Activated CD4-positive, alpha-beta T cell treated with anti-CD3 and anti-CD28 coated beads, Interleukin-10, Interleukin-2, amounts not matched to agents 100 ng/mL and 50 ng/mL, durations not matched to agents 16 hours and 8 hours (primary cell): ENCODE measurements at places on chromosomes 1 and 21.

- no peak for DNase-seq
These were observed 175.5 kb downstream of the HUNK start for GRCh38 chr21:32048353-32048752.

GRCh38 chr1:40539338-40539737 is 7.9 kb downstream of the ZNF684 start:
- peak; percentile 8 for DNase-seq

GRCh38 chr21:8989721-8990325 is 1531.6 kb upstream of the TPTE start:
- no peak for DNase-seq

DNA sequence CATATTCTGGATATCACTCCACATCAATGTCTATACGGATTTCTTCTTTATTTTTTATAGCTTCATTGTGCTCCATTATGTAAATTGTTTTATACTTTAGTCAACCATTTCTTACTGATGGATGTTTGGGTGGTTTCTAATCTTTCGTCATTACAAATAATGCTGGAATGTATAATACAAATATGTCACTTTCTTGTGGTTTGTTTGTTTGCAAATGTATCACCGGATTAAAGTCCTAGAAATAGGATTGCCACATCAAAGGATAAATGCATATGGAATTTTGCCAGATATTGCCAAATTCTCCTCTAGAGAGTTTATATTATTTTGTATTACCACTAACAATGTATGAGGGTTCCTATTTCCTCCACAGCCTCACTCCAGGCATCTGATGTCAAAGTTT is 48.7 kb upstream of the PRDM2 start:
- DNase-seq = no peak

GRCh38 chr1:33363470-33363861 is 42.6 kb upstream of the A3GALT2 start:
- DNase-seq = no peak

DNA sequence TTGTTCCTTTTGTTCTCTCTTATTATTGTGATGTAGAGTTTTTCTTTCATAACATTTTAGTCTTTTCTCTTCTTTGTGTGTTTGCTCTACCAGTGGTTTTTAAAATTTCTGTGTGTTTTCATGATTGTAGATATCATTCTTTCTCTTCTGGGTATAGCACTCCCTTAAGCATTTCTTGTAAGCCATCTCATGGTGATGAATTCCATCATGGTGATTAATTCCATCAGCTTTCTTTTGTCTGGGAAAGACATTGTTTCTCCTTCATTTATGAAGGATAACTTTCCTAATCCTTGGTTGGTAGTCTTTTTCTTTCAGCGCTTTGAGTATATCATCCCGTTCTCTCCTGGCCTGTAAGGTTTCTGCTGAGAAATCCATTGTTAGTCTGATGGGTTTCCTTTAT is 22.7 kb downstream of the CD55 start:
- no peak for DNase-seq

DNA sequence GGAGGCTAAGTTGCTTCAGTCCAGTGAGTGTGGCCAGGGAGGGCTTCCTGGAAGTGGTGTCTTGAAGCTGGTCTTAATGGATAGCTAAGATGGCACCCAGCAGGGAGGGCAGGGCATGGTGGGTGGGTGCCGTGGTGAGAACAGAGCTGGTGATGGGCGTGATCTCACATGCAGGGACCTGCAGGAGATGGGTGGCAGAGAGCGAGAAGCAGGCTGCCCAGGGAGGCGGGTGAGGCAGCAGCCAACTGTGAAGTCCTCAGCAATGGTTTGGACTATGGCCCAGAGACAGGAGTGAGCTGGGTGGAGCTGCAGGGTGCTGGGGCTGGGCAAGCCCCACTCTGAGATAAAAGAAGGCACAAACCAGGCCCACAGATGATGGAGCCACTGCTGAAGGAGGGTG is 50.7 kb downstream of the UMODL1 start:
- no peak for DNase-seq

DNA sequence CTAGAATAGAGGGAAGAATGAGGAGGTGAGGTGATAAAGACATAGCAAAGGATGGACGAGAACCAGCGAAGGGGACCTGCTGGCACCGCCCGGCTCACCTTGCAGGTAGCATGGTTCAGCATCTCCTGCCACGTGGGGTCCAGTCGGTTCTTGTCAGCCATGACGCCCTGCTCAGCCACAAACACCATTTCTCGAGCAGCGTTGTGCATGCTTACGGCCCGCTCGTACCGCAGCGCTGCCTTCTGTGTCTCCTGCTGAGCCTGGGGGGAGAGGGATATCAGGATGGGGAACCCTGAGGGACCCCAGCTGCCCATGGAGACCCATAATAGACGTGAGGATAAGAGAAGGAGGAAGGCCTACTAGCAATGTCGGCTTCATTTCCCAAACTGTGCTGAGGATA is 11.4 kb downstream of the SH3BP5L start:
- DNase-seq = no peak

GRCh38 chr1:25573591-25573930 is 30.2 kb downstream of the LDLRAP1 start:
- DNase-seq = no peak

DNA sequence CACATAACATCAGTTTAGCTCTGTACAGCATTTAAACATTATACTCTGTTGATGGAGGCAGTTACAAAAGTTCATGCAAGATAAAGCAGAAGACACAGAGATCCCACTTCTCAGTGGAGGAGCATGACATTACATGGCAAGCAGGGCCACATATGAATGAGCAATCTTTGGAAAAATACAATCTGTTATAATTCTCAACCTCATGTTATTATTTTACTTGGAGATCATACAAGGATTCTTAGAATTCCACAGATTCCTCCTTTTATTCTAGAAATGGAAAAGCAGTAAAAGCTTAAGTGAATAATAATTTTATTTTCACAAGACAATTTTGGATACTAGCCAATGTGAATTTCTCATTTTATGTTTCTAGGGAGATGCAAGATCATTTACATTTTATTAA is 66.6 kb downstream of the IFI44 start:
- DNase-seq = no peak

- peak; percentile 4 for DNase-seq
These were observed 862 bp upstream of the SGIP1 start for GRCh38 chr1:66532798-66533783.

DNA sequence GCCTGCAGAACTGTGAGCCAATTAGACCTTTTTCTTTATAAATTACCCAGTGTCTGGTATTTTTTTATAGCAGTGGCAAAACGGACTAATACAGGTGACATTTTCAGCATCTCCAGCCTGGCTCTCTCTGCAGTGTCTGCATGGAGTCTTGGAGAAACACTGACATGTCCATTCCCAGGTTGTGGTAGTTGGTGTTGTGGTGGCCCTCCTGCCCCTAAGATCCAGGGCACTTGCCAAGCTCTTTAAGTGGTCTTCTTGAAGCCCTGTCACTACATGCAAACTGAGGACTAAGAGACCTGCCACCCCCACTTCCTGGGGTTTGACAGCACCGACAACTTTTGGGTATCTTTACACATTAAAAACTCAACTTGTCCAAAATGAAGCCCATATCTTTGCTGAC is 419.4 kb downstream of the NPHP4 start:
- no peak for DNase-seq

GRCh38 chr1:165695031-165695430 is 3.3 kb downstream of the ALDH9A1 start:
- DNase-seq = no peak

- DNase-seq = no peak
These were observed 5.7 kb downstream of the LAMB3 start for GRCh38 chr1:209646558-209646957.

DNA sequence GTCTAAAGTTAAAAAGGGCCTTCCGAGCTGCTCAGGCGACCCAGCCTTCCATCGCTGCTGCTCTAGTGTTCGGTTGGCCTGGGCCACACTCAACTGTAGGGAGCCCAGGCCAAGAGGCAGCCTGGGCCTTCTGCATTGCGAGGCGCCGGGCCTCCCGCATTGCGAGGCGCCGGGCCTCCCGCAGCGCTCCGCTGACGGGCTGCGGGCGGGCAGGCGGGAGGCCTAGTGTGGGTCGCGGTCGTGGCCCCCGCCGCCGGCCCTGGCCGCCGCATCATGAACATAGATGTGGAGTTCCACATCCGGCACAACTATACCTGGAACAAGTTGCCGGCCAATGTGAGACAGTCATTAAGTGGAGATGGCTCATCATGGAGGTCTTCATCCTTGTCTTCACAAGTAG is 48.3 kb downstream of the PPIAL4G start:
- DNase-seq = no peak

- no peak for DNase-seq
These were observed 10.2 kb upstream of the DMRTB1 start for GRCh38 chr1:53449021-53449420.

- no peak for DNase-seq
These were observed 970.7 kb downstream of the KCNT2 start for GRCh38 chr1:195637539-195637938.

GRCh38 chr1:224879162-224879803 is 50.2 kb upstream of the DNAH14 start:
- DNase-seq = no peak

DNA sequence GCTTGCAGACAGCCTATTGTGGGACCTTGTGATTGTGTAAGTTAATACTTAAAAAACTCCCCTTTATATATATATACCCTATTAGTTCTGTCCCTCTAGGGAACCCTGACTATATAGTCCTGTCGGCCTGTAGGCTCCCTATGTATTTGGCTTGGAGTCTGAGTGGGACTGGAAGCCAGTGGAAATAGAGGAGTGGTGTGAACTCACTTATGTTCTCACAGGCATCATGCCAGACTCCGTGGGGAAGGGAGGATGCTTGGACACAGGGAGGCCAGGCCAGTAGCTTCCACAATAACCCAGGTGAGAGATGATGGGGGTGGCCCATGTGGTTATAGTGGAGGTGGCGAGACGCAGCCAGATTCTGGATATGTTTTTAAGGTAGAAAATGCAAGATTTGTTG is 136.7 kb upstream of the SYT6 start:
- DNase-seq = no peak

DNA sequence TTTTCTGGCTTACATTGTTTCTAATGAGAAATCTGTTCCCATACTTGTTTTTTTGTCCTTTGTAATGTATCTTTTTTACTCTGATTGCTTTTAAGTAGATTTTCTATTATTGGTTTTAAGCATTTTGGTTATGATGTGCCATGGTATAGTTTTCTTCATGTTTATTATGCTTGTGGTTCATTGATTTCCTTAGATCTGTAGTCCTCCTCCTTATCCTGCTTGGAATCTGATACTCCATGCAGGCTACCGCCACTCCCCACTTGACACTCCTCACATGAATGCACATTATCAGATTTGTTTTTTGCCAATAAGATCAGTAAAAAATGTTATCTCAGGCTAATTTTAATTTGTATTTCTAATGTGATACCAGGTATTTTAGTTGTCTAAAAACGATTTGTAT is 20.8 kb downstream of the UROD start:
- DNase-seq = no peak

DNA sequence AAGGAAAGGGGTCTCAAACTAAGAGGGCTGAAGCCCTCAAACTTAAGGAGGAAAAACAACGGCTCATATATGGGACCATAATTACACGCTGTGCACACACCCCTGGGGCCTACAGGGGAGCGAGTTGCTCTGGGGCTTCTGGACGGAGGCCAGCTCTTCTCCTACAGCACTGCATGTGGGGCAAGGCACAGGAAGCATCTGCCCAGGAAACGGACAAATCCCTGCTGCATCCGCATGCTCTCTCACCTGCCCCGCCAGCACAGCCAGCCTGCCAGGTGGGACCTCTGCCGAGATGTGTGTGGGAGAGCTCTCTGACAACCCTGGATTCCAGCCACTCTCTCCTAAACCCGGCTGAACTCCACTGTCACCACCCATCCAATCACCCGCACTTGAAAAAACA is 54.1 kb downstream of the MRPL37 start:
- no peak for DNase-seq

DNA sequence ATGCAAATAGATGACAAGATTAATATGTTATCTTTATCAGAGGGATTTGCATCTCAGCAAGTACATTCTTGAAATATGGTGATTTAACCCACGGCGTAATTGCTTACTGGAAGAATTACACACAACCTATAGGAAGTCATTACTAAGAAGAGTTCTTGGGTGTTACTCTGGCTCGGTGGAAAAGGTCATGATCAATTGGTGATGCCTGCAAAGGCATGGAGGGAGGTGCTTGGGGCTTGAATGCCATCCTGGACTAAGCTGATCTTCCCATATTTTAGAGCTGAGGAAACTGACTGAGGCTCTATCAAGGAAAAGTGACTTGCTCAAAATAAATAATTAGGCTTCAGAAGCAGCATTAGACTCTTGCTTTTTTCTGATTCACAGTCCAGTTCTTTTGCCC is 137.5 kb upstream of the JUN start:
- DNase-seq = no peak

- no peak for DNase-seq
These were observed 103.0 kb downstream of the SMYD3 start for GRCh38 chr1:246404078-246404477.

DNA sequence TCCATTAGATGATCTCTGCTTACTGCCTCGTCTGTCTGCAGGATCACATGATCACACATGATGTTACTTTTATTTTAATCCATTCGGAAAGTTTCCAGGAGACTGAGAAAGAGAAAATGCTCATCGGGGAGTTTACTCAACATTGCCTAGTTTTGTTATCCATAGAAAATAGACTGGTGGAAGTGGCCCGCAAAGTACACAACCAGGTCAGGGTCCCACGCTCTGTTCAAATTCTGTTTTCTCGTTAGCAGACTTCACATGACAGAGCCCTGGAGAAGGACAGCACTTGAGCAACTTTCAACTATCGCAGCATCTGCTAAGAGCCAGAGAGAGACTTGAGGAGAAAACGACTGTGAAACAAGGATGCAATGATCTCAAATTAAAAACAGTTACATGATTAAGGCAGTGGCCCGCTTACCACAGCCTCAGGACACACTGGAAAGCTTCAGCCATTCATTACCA is 44.2 kb downstream of the ADAMTS1 start:
- DNase-seq = no peak
